ENCODE measurements at places on chromosomes 16 and 17.

- no peak for DNase-seq
Observed at GRCh38 chr16:23874613-23875294, 39.0 kb downstream of the PRKCB start.

DNA sequence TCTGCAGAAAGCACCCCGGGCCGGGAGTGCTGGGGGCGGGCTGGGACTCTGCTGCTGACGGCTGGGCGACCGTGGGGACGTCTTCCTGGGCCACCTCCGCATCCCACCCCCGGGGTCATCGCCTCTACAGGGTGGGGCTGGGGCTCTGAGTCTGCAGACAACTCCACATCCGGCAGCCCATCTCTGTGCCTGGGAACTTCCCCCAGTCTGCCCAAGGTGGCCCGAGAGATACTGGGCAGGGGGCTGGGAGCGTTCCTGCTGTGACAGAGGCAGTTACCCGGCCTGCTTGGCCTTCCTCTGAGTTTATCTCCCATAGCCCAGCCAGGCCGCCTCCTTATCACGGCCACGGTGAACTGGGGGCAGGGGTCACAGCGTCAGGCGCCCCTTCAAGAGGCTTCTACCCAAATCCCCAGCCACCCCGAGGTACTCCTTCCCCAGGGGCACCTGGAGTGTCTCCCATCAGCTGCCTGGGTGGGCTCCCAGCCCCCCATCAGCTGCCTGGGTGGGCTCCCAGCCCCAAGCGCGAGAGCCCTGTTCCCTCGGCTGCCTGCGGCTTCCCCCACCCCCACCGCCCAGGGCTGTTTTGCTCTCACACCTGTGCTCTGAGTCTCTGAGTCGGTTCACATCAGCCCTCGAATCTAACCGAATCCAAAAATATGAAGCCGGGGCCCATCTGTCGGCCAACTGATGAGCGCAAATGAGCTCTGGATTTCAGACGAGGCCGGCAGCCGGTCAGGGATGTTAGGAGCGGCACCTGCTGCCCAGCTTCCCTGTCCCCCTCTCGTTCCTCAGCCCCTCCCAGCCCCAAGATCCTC, 15.6 kb upstream of the CBFA2T3 start:
- no peak for DNase-seq

- no peak for DNase-seq
Observed at GRCh38 chr17:28057731-28058246, 15.3 kb downstream of the NLK start.

GRCh38 chr16:2209258-2210008, 1.2 kb downstream of the BRICD5 start:
- no peak for DNase-seq

DNA sequence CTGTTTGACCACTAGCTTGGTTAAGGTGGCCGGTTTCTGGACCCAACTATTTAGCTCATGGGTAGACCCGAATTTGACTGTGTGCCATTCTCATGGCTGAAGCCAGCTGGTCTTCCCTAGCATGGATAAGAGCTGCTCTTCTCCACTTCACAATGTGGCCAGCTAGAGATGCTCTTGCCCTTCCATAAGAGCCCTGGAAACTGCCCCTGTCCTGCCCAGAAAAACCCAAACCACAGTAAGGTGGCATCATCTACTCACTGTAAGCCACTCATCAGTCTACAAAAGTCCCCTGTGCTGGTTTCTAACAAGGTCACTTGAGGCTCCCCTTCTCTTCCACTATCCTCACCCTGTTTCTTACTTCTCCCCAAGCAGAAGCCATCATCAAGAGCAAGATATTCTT, 165.1 kb downstream of the HS3ST2 start:
- no peak for DNase-seq

GRCh38 chr17:34980353-34980680, at the start of gene LIG3:
Gene LIG3 (plus strand): TSS chr17:34980512. CDS start chr17:34983006, 2,494 bp downstream.
- DNase-seq, result peak; percentile 96

- no peak for DNase-seq
Observed at GRCh38 chr17:82151106-82151957, 53.3 kb upstream of the FASN start.

- DNase-seq, result no peak
Observed at GRCh38 chr17:63798572-63799106, 24.7 kb downstream of the DDX42 start.

Data from chondrocyte (in vitro differentiated cells).